ENCODE measurements at places on chromosomes 5 and 9. TPM values are rescaled to one million over a fixed set of nuclear protein-coding genes. Genes with fewer than 3 reads are reported as not detected.

OTP gene
- polyA plus RNA-seq, result not detected

CCNI2 gene
- polyA plus RNA-seq, result not detected

GRCh38 chr5:62560786-62561185 is 17.8 kb upstream of the LRRC70 start:
- DNase-seq, result no peak

GRCh38 chr5:122253794-122254193 is 58.2 kb upstream of the SNCAIP start:
- DNase-seq, result no peak

DNA sequence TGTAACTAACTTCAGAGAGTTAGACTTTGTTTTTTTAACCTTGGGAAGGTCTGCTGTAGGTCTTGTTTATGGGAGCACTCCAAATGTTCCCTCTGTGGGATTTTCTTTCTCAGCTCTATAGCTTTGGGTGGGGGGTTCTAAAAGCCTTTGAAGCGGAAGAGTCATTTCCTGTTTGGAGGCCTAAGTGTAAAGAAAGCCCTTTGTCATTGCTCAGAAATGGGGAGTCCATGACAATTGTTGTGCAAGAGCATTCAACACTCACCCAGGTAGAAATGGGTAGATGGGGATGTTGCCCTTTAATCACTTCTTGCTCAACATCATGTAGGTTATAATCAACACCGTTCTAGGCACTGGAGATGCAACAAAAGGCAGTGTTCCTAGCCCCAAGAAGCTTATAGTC is 30.3 kb upstream of the MAST4 start:
- DNase-seq, result no peak
